ENCODE measurements at places on chromosomes 1 and 21. TPM values are rescaled to one million over a fixed set of nuclear protein-coding genes. Genes with fewer than 3 reads are reported as not detected.
A peak's percentile ranks its signal among the peaks of the same experiment; 100 is the strongest.

Gene CR1
- polyA plus RNA-seq = 11.3 TPM

Gene SLX9
- 7.5 TPM for polyA plus RNA-seq

Gene CCDC181
- polyA plus RNA-seq = not detected

DNA sequence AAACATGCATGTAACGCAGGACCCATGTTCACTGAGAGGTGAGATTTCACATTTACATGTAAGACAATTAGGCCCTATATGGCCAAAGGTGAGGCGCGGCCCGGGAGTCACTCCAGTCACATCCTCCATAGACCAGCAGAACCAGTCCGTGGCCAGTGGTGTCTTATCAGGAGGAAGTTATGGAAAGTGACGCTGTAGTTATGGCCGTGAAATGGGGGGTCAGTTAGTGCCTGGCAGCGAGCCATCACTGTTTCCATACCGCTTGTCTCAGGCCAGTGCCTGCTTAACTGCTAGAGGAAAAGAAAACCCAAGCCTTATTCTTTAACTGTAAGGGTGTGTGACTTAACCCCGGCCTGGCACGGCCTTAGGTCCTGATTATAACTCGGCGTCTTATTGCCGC, 6.1 kb downstream of the C1orf159 start:
- H3K4me3 ChIP-seq = no peak overlapping the region
- H3K27ac ChIP-seq = no peak overlapping the region
- DNase-seq = no peak
- H3K27me3 ChIP-seq = no peaks in the 10 kb centered on the region
- no peaks in the 10 kb centered on the region for H3K4me1 ChIP-seq
- no peaks in the 10 kb centered on the region for H3K36me3 ChIP-seq

DNA sequence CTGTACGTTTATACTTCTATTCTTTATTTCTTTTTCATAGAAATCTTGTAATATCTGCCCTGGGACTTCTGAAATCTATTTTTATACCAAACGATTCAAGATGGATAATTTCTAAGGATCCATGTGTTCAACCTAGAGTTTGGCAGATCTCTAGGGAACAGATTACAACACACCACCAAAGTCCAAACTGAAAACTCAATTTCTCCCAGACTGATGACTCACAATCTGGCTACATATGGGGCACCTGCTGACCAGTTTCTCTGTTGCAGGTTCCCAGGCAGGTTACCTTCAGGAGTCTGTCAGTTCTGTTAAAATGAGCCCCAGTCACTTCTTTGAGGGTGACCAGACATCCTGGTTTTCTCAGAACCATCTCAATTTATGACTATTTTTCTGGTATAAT, 439.4 kb downstream of the GPATCH2 start:
- H3K27me3 ChIP-seq = no peaks in the 10 kb centered on the region
- H3K27ac ChIP-seq = no peak overlapping the region

- no peaks in the 10 kb centered on the region for H3K4me1 ChIP-seq
- H3K27me3 ChIP-seq = no peaks in the 10 kb centered on the region
- DNase-seq = peak; percentile 64
- no peak overlapping the region for H3K27ac ChIP-seq
Observed at GRCh38 chr1:206982216-206982615, 12.0 kb upstream of the FCAMR start.

GRCh38 chr1:94619731-94620130, 78.2 kb upstream of the F3 start:
- no peak for DNase-seq
- H3K27ac ChIP-seq = no peak overlapping the region
- no peaks in the 10 kb centered on the region for H3K36me3 ChIP-seq
- no peak overlapping the region for H3K4me3 ChIP-seq
- no peaks in the 10 kb centered on the region for H3K27me3 ChIP-seq

- H3K4me3 ChIP-seq = no peak overlapping the region
- H3K36me3 ChIP-seq = no peaks in the 10 kb centered on the region
- no peak for DNase-seq
- H3K27me3 ChIP-seq = no peaks in the 10 kb centered on the region
Observed at GRCh38 chr1:85628791-85629531, 48.4 kb downstream of the CCN1 start.

GRCh38 chr1:153945131-153945794, 1.3 kb downstream of the DENND4B start:
- peak overlapping the region; percentile 70 for H3K4me3 ChIP-seq
- peak; percentile 88 for DNase-seq
- H3K27me3 ChIP-seq = no peaks in the 10 kb centered on the region
- peaks cover 66% of the 10 kb centered on the region for H3K4me1 ChIP-seq
- H3K36me3 ChIP-seq = peaks cover 59% of the 10 kb centered on the region

- peak; percentile 68 for DNase-seq
- no peak overlapping the region for H3K27ac ChIP-seq
- peaks cover 5% of the 10 kb centered on the region for H3K27me3 ChIP-seq
- no peaks in the 10 kb centered on the region for H3K36me3 ChIP-seq
Observed at GRCh38 chr1:152461544-152461943, 47.5 kb upstream of the CRNN start.

Measured in CD14-positive monocyte (primary cell).